ENCODE measurements at places on chromosomes 7 and 10. TPM values are rescaled to one million over a fixed set of nuclear protein-coding genes. Genes with fewer than 3 reads are reported as not detected.

DOCK1 gene
- polyA plus RNA-seq, result 10.1 TPM

DNA sequence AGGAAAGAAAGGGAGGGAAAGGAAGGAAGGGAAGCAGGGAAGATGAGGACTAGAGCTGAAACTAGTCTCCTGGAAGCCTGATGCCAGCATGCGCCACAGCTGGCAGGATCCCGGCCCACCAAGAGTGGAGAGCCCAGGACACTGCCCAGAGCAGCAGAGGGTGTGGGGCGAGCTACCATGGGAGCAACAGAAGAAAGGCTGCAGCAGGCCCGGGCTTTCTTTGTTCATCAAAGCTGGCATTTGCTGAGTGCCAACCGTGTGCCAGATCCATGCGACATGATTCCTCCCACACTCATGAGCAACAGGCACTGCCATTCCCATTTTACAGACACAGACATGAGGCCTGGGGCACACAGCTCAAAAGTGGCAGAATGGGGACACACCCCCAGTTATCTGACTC is 68.9 kb downstream of the FAM53B start:
- no peak overlapping the region for H3K4me3 ChIP-seq
- no peak for DNase-seq
- peaks cover 7% of the 10 kb centered on the region for H3K36me3 ChIP-seq
- H3K27ac ChIP-seq, result no peak overlapping the region

DNA sequence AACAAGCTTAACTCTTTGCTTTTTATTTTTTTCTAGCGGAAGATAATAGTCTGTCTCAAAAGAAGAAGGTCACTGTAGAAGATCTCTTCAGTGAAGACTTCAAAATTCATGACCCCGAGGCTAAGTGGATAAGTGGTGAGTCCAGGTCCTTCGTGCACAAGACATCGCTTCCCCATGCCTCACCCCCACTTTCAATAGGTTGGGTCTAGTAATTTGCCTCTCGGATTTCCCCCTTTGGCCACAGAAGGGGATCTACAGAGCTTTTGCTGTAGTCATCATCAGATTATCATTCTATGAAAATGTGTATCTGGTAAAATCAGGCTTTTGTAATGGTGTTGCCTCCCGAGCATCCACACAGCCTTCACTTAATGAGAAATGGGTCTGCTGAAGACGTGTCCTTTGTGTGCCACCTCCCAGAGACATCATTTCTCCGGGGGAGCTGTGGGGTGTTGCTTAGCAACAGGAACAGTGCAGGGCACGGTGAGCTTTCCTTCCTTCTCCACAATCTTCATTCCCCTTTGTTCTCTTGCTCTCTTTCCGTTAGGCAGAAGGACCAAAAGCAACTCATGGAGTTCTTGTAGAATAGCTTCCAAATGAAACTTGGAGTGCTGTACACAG is 422.8 kb downstream of the DPP6 start:
- DNase-seq, result no peak
- no peak overlapping the region for H3K27ac ChIP-seq
- no peaks in the 10 kb centered on the region for H3K27me3 ChIP-seq
- H3K4me1 ChIP-seq, result no peaks in the 10 kb centered on the region
- H3K4me3 ChIP-seq, result no peak overlapping the region

DNA sequence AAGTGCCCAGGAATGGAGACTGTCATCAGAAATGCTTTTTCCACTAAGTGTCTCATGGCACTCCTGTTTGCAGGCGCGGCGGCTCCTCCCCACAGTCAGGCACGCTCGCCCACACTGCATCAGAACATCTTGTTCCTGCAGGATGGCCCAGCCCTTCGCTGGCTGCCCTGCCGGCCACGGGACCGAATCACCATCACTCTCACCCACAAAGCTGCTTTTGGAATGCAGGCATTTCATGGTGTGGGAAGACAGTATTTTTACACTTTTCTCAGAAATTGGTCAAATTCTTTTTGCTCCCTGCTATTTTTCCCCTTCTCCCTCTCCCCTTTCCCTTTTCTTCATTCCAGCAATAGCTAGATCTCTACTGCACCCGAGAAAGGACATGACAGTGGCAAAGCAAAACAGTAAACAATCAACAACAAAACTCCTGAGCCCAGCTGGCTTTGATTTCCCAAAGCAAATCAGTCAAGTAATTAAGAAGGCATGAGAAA is 176.1 kb upstream of the TNS3 start:
- peak; percentile 17 for DNase-seq
- peaks cover 13% of the 10 kb centered on the region for H3K4me1 ChIP-seq
- H3K27ac ChIP-seq, result peak overlapping the region; percentile 6
- no peak overlapping the region for H3K4me3 ChIP-seq
- H3K36me3 ChIP-seq, result no peaks in the 10 kb centered on the region
- no peaks in the 10 kb centered on the region for H3K27me3 ChIP-seq

All from keratinocyte (primary cell).